Urinary bladder (tissue), 4 donors: ENCODE measurements at places on chromosomes 3 and 15. TPM values are rescaled to one million over a fixed set of nuclear protein-coding genes. Genes with fewer than 3 reads are reported as not detected.

- DNase-seq: no peak
These were observed 151.5 kb downstream of the LRRK1 start for GRCh38 chr15:101070502-101071273.

Gene GPR62
- not detected for total RNA-seq

- no peak for DNase-seq
These were observed 8.5 kb upstream of the PHLDB2 start for GRCh38 chr3:111850537-111850936.

- DNase-seq: no peak
These were observed 1058.1 kb downstream of the NSUN3 start for GRCh38 chr3:95120921-95121320.

GRCh38 chr15:98813951-98814350 lies 165.6 kb downstream of the IGF1R start:
- DNase-seq: no peak

GRCh38 chr3:17709236-17709810 lies 33.1 kb downstream of the TBC1D5 start:
- DNase-seq: no peak

Gene CIDEC
- total RNA-seq: not detected

DNA sequence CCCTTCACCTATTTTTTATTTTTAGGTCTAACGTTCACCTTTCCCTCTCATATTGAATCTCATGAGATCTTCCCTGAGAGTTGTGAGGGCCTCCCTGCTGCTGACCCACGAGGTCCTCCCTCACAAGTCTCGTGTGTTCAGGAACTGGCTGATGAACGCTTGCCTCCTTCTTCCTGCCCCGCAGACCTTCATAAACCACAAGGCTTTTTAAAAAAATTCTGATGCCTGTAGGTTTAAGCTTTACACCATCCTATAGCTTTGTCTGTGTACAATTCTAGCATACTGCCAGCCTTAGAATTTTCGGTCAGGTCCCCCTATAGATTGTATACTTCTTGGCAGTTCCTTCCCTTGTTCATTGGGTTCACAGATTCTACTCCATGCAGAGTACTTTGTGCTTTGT lies 50.5 kb downstream of the CHST2 start:
- DNase-seq: no peak

GRCh38 chr15:31017311-31017710 lies 25.9 kb upstream of the MTMR10 start:
- DNase-seq: no peak

DNA sequence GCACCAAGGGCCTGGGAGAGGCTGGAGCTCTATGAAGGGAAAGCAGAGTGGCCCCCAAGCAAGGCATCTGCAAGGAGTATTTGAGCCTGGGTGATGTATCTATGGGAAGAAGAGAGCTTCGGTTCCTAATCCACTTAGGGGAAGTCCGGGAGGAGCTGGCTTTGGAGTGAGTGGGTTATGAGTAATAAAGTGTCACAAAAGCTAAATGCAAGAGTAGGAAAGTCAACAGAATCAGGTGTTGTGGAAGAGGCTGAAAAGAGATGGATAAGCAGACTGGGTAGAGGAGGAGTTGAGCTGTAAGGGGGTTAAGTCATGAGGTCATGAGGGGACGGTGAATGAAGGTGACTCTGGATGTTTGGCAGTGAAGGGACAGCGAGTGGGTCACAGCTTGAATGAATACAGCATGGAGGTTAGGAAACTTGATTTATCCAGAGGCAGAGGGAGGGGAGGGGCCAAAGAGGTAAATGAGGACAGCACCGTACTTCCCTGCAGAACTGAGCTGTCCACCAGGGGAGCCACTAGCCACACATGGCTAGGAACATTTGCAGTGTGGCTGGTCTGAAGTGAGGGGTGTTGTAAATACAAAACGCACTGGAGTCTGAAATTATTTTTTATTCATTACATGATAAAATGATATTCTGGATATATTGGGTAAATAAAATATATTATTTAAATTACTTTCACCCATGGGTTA lies 83.3 kb downstream of the ADCY5 start:
- no peak for DNase-seq

Gene MINAR1
- 4.9 TPM for total RNA-seq

DNA sequence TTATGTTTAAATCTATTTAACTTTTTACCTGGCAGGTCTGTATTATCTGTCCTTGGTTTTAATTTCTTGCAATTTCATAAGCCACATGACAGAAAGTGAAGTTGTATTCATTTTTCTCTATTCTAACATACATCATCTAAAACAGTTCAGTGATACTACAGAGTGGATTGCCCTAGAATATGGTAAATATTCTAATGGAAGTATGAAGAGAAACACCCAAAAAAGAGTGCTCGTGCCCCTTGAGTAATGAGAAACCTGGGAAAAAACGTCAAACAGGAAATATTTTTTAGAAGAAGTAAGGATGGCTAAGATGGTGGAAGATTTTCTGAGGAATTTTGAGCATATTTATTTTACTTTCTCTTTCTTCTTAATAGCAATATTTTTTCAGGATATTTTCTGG lies 261.1 kb upstream of the CBLB start:
- no peak for DNase-seq

- DNase-seq: no peak
These were observed 80.2 kb downstream of the MTHFS start for GRCh38 chr15:79816571-79816970.

DNA sequence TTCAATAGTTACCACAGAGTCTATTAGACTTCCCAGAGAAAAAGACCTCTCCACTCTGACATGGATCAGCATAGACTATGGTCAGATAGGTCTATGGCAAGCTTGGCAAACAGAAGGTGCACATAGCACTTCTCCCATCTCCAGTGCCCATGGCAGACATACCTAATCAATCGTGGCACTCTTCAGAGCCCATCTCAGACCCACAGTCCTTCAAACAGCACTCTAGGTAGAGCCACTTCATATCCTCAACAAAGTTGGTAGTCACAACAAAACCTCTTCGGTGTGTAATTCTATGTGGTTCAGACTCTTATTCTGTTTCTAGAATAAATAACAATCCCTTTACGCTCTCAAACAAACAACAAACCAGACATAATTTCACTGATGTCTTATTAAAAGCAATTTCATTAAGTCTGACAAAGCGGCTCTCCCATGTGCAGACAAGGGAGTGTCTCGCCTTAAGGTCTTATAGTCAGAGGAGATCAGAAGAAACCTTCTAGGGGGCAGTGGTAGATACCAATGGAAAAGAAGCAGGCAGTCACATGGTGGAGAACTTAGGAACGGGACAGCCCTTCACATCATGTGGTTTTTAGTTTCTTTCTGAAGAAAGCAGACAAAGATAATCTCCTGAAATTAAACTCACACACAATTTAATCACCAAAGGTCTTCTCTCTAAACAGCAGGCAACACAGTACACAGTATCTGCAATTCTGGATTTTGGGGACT lies 483.4 kb downstream of the FOXP1 start:
- DNase-seq: no peak
